ENCODE measurements at places on chromosomes 5 and 9. TPM values are rescaled to one million over a fixed set of nuclear protein-coding genes. Genes with fewer than 3 reads are reported as not detected.

PRSS3 gene
- total RNA-seq, result not detected

MSMP gene
- not detected for total RNA-seq

SPATA6L gene
- total RNA-seq, result 7.1 TPM

FKTN gene
- total RNA-seq, result 17.7 TPM

GRCh38 chr5:132782101-132782500 lies 5.1 kb upstream of the SEPTIN8 start:
- DNase-seq, result no peak

GRCh38 chr5:150175536-150175935 lies 9.0 kb downstream of the CDX1 start:
- no peak for DNase-seq

- DNase-seq, result no peak
These were observed 52.8 kb upstream of the CCDC112 start for GRCh38 chr5:115349001-115349817.

- DNase-seq, result no peak
These were observed 18.9 kb upstream of the SKP1 start for GRCh38 chr5:134195666-134196065.

- no peak for DNase-seq
These were observed 508.1 kb upstream of the BRINP1 start for GRCh38 chr9:119877306-119877705.
